ENCODE measurements at places on chromosomes 11 and 22.

DNA sequence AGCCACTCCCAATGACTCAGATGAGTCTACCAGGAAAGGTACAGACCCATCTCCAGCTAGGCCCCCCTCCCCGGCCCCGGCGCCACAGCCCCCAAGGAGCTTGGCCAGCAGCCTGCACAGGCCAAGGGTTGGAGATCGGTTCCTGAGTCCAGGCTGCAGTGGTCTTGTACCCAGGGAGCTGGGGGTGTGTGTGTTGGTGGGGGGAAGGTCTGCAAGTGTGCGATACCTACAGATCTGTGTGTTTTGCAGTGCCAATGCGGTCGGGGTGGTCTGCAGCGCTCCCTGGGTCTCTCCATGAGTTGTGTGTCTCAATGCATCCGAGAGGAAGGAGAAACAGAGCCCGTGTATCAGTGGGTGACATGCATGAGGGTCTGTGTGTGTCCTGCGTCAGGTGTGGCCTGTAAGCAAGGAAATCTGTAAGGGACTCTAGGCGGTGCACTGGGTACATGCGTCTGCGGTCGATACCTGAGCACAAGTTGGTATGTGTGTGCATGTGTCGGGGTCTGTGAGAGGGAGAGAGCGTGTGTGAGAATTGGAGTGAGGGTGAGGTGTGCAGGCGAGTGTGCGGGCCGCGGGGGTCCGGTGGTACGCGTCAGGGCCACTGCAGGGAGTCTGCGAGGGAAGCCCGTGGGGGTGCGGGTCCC is 645 bp downstream of the CDC42BPG start:
- no peak for DNase-seq

- DNase-seq, result no peak
These were observed 3.7 kb downstream of the SERPIND1 start for GRCh38 chr22:20777420-20778177.

DNA sequence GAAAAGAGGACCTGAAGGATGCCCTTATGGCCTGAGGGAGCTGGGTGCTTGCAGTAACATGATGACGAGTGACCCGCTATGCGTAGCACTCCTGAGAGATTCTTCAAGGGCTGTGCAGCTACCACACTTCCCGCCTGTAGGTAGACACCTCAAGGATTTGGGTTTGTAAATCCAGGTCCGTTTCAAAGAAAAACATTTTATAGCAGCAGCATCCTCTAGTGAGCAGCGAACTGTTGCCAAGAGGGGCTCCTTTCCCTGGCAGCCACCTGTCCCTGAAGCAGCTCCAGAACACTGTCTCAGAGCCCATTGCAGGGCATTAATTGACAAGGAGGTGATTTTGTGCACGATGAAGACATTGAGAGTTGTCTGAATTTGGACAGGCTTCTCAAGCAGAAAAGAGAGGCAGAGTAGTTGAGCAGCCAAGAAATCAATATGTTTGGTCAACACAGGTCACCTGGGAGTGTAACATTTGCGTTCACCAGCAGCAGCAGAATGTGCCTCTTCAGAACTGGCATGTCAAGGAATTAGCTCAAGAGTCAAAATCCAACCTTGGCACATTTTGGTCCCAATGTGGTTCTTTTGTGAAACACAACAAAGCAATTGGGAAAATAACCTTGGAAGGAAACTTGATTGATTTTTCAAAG is 209.8 kb upstream of the MTNR1B start:
- no peak for DNase-seq

DNA sequence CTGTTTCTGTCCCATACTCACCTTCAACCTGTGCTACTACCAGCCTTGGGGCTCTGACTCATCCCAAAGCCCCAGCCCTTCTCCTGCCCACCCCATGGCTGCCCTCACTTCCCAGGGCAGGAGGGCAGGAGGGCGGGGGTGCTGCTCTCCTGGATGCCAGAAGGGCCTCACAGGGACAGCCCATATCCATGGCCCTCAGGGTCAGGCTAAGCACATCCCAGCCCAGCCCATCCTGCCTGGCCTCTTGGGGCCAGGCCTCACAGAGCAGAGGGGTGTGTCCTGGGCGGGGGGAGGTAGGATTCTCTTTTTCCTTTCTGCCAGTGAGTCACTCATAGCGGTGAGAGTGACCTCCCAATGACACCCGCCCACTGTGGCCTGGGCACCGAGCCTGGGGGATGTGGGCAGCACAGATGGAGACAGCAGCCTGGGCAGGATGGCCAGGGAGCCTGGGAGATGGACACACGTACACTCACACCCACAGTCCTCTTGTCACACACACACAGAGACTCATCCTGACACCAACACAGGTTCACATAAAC is 2.4 kb downstream of the LTBP3 start:
- no peak for DNase-seq

- no peak for DNase-seq
These were observed 252.6 kb downstream of the GUCY1A2 start for GRCh38 chr11:106765469-106766258.

DNA sequence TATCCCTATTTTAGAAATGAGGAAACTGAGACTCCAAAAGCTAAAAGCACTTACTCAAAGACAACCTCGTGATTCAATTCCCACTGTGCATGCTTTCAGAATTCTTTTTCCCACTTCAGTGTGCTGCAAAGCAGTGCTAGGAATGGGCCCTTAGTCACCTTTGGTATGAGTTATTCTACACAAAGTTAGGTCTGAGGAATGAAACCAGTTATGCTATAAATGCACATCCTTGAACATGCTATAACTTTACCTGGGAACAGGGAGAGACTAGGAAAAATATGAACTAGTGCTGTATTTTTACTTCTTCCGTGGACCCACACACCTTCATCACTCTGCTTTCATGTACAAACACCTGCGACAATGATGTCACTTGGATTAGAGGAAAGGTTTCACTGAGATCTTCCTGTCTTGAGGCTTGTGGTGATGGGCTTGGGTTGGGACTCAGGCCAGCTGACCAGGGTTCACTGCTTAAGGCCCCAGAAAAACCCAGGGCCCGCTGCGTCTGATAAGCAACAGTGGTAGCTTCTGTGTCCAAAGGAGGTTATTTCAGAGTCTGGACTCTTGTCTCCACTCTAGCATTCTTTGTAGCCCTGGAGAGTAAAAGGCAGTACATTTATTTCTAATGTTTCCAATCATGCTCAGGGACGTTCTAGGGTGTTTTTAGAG is 81.6 kb downstream of the ZC3H12C start:
- DNase-seq, result no peak

Measured in activated gamma-delta T cell treated with Interleukin-2 at 50 U/mL for 16 hours (primary cell).